Thymus (tissue), 14 donors: ENCODE measurements at places on chromosomes 2 and 18. TPM values are rescaled to one million over a fixed set of nuclear protein-coding genes. Genes with fewer than 3 reads are reported as not detected.

The NPAS2 gene
- polyA plus RNA-seq, result 5.4 TPM

DNA sequence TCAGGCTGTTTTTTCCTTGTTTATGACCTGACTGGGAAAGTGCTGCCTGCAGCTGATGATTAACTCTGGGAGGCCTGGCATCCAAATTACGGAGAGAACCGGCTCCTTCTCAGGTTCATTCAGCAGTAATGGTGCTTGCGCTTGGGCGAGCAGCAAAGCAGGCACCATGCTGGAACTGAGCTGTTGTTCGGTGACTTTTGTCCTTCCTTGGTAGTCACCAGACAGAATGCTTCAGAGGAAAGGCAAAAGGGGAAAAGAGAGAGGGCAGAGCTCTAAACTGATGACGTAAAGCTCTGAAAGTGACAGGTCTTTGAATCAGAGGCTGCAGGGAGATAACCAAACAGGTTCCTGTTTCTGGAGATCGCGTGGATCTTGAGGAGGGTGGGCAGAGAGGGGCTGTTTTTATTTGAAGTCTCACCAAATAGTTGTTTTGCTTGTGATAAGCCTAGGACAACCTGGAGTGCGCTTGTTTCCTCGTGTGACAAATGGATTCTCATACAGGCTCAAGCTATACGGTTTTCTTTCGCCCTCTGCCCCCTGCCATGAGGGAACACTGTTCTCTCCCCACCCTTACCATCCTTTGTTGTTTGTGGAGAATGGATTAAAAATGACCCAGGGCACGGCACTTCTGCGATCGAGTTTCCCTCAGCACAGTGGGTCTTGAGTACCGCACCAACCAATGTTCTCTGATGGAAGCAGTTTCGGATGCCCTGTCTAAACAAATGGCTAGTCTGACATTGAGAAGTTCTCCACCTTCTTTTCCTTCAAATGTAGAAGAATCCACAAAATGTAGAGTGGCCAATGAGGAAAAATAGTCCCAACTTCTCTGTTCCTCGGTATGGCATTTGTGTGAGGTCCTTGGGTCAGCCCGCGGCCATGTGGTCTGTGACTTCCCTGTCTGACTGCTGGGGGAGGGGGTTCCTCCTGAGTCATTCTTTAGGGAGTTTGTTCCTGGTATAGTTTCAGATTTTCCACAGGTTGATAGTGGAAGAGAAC, 1.3 kb downstream of the RASGRP3 start:
- DNase-seq, result no peak

- no peak for DNase-seq
Measured at GRCh38 chr2:25309402-25309801, 32.3 kb downstream of the DNMT3A start.

- no peak for DNase-seq
Measured at GRCh38 chr18:51010218-51010617, 19.8 kb upstream of the SMAD4 start.

DNA sequence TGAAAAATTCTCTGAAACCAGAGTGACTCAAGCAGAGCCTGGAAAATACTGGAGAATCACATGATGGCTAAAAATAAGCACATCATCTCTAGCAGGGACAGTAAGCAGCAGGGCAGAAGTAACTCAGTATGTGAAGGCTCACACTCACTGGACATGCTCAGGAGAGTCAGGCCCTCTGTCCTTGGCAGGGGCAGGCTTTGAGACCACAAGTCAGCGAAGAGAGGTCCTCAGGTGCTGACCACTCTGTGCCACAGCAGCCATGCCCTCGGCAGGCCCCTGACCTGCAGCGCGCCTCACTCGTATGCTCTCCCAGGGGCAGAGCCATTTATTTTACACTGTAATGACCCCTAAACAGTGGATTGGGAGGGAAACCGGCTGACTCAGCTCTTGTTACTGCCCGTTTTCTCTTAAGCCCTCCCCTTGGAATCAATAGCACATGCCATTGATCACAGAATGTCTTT, 76.8 kb downstream of the MAPRE2 start:
- DNase-seq, result no peak

GRCh38 chr2:61951881-61952280, 46.4 kb downstream of the COMMD1 start:
- no peak for DNase-seq

DNA sequence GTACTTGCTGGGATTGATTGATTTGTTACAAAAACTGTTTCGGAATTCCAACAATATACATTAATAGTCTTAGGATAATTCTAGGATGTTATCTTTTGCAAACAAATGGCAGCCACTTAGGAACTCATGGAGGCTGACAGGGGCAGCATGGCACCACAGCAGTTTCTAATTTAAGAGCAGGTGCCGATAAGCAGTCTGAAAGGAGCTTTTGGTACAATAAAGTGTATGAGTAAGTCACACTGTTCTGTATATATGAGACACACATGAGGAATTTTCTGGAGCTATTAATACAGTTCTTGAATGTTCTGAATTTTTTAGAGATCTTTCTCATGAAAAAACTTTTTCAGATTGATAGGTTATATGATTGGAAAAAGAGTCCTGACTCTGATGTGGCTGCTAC, 52.2 kb downstream of the EIF5B start:
- no peak for DNase-seq
